ENCODE measurements at places on chromosomes 5 and 9.

DNA sequence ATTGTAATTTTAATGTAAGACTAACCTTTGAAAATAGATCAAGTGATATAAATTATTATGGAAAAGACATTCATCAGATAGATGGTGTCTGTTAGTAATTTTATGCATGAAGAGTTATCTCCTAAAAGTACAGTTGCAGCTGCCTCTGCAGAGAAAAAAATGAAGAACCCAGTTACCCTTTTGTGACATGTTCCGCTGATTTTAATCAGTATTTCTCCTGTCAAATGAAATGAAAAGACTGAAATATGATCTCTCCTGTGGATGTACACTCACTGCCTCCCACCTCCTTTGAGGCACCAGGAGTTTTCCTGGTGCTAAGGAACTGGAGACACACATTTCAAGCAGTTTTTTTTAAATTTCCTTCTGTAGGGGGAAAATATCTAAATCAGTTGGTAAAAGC, 277.4 kb downstream of the KIF4B start:
- no peak for DNase-seq

GRCh38 chr9:4689687-4690104, 10.3 kb downstream of the CDC37L1 start:
- DNase-seq, result no peak

DNA sequence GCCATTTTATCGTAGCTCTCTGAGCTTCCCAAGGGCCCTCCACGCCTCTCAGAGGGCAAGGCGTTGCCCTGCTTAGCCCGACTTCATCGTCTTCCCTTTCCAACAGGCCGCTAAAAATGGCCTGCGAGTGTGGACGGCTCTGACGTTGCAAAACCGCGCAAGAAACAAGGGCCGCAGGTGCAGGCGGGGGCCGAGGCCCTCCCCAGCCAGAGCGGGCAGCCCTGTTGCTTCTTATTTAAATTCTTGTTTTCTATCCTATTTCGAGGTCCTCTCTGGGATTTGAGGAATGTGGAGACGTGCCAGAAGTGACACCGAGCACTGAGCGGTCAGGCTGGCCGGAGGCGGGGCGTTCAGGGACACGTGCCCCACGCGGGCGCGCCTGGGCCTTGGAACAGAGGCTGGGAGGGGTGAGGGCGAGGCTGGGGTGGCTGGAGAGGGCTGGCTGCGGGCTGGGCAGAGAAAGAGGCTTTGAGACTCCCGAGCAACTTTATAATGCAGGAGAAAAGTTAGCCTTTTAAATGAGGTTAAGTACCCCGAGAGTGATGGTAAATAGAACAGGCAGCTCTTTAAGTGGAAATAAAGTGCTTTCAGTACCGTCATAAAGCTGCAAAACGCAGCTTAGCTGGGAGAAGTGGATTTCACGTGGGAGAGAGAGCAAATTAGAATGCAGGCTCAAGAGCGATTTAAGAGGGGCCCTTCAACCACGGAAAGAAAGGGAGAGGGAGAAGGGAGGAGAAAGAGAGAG, 243.6 kb downstream of the AUH start:
- DNase-seq, result no peak

DNA sequence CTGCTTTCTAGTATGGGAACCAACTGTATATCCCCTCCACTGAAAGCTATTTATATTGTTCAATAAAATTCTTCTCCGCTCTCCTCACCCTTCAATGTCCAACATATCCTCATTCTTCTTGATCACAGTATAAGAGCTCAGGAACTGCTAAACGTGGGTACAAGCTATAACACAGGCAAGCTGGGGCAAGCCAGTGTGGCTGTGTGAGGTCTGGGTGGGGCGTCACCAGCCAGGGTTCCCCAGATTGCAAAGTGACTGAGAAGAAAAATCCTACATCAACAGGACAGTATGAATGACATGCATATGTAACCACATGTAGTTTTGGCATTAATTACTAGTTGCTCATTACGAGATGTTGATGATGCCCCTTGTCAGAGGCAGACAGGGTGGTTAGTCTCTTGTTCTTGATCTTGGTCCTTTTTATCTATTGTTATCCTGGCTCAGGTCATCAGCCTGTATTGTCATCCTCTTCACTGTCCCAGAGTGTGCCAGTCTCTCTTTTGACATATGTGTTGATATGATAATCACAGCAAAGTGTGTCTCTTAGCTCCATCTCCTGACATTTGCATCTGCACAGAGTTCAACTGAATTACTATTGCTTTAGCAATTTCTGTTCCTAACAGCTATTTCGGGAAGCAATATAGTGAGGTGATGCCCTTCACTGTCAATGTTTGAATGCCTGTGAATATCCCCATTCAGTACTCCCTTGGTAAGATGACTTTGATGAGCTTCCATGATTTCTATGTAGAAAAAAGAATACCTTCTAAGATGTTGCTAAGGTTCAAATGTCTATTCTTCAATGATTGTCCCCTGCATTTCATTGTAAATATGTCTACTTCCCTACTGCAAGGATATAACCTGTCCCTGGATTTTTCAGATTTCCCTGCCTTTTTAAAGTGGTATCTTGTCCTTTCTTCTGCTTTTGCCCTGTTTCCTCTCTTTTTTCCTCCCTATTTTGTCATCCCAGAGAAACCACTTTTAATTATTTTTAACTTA, 140.3 kb downstream of the MAT2B start:
- no peak for DNase-seq

DNA sequence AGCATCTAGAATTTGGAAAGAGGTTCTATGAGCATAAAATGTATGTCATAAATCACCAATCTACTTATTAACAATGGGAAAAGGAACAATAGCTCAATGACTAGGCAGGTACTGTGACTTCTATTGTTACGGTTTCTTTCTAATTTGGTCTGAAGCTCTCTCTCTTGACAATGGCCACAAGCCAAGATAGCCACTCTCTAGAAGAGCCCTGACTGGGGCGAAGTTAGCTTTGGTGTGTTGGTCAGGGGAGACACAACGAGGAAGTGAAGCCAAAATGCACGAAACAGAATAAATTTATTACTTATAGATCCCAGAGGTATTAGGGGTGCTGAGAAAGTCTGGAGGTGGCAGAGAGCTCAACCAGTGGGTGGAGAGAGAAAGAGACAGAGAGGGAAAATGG, 9.4 kb upstream of the RAD23B start:
- DNase-seq, result no peak

DNA sequence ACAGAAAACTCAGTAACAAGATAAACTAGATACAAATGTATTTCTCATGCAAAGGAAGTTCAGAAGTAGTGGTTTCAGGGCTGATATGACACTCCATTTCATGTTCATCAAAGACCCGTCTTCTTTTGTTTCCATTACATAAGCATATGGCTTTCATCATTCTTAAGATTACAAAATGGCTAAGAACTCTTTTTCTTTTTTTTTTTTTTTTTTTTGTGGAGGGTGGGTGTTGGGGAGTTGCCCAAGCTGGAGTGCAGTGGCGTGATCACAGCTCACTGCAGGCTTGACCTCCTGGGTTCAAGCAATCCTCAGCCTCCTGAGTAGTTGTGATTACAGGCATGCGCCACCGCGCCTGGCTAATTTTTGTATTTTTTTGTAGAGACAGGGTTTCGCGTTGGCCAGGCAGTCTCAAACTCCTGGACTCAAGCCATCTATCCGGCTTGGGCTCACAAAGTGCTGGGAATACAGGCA, 22.0 kb upstream of the PTBP3 start:
- DNase-seq, result no peak

DNA sequence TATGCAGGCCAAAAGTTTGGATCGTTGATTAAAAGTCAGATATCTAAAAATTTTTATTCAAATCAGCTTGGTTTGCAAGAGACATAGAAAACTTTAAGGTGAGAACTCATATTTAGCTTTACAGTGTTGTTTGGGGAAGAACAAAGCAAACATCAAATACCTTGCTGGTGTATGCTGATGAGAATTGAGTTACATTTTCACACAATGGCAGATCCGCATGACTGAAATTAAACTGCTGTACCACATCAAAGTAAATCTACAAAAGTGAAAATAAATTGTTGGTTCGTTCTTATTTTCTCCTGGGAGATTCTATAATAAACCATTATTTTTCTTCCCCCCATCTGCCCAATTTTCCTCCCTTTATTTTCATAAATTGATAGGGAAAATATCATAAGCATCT, 198.2 kb upstream of the PCSK5 start:
- no peak for DNase-seq

DNA sequence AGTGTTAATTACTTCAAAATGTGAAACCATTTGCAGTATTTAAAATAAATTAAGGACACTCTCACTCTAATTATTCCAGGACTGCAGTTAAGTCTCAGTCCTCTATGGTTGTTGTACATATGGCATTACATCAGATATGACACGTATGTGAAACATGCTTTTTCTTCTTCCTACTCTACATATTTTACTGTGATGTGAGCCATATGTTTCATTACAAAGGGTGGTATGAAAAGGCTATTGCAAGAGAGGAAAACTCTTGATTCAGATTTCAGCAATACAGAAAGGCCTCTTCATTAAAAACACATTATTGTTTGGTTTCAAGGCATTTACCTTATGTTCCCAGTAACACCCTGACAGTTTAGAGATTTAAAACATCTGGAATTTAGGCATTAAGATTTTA, 964.5 kb upstream of the DMAC1 start:
- DNase-seq, result no peak

DNA sequence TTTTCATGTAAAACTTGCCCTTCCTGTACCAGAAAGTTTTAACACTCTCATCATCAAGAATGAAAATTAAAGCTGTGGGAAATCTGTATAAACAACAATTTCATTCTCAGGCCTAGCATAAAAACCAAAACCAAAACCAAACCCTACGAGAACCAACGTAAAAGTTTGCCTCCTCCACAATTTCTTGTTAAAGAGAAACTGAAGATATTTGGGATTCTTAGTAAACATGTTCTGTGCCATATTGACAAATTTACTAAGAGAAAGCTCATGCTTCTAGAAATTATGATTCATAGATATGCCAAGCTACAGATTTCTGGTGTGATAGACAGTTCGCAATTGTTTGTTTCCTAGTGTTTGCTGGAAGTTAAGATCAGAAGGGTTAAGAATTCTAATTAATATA, 801.0 kb upstream of the NUDT12 start:
- no peak for DNase-seq

DNA sequence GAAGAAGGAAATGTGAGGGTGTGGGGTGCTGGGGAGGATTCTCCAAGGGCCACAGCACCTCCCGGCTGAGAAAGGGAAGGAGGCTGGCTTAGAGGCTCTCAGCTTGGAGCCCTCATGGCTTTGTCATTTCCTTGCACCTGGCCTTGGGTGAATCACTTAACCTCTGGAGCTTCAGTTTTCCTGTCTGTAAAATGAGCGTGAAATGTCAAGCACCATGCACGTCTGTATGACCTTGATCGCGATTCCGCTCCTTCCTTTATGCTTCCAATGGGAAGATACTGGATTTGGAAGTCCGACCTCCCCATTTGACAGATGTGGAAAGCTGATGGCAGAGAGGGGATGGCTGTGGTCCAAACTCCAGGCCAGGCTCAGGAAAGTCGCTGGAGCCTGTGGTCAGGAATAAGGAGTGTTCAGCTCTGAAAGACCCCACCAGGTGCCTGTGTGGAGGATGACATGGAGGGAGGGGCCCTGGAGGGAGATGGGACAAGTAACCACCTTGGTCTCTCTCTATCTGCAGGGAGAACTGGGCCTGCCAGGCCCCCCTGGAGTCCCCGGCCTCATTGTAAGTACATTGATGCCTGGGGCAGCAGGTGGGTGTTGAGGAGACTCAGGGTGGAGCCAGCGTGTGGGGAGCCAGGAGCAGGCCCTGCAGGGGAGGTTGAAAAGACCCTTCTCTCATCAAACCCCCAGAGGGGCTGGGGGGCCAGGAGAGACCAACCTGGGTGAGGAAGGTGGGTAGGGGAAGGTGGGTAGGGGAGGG, 66.5 kb downstream of the COL27A1 start:
- no peak for DNase-seq

DNA sequence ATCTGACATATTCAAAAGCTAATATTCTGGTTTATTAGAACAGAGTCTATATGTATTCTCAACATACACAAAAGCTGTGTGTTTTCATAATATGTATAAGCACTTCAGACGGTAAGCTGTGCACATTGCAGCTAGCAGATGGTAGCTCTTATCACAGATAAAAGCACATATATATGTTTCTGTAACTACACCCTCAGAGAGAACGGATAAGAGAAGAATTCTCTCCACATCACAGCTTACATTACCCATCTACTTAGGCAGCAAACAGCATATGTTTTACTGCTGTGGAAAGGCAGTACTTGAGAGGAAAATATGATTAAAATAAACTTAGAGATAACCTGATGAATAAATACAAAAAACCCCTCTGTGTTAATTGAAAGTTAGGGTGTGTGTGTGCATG, 450.9 kb upstream of the ZNF608 start:
- no peak for DNase-seq

DNA sequence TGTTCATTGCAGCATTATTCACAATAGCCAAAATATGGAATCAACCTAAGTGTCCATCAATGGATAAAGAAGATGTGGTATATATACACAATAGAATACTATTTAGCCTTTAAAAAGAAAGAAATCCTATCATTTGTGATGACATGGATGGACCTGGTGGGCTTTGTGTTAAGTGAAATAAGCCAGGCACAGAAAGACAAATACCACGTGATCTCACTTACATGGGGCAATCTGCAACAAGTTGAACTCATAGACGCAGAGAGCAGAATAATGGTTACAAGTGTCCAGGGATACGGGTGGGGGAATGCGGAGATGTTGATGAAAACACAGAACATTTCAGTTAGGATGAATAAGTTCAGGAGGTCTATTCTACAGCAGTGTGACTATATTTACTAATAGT, 66.4 kb upstream of the ALDH1B1 start:
- DNase-seq, result no peak

GRCh38 chr5:71651579-71651978, 64.4 kb downstream of the MCCC2 start:
- DNase-seq, result no peak

DNA sequence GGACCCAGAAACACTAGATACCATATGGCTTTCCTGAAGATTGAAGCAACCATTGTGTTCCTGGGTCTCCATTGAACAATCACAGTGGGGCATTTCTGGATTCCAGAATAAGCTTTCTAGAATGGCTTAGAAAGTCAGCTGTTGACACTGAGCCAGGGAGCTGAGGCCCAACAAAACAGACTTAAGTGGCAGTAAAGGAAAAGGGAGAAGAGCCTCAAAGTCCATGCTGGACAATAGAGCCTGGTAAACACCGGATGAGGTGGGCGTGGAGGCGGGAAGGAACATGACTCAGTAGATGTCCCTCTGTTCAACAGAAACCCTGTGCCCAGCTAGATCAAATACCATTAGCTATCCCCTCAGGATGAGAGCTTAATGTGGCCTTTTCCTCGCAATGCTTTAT, 14.8 kb downstream of the SPARC start:
- no peak for DNase-seq
